ENCODE measurements at places on chromosomes 6 and 20. TPM values are rescaled to one million over a fixed set of nuclear protein-coding genes. Genes with fewer than 3 reads are reported as not detected.

Gene CPNE5
- 0.56 TPM for total RNA-seq

Gene MYT1
- total RNA-seq, result 1.2 TPM

Gene DNMT3B
- total RNA-seq, result 148 TPM

Gene BLTP3A
- 13.8 TPM for total RNA-seq

DNA sequence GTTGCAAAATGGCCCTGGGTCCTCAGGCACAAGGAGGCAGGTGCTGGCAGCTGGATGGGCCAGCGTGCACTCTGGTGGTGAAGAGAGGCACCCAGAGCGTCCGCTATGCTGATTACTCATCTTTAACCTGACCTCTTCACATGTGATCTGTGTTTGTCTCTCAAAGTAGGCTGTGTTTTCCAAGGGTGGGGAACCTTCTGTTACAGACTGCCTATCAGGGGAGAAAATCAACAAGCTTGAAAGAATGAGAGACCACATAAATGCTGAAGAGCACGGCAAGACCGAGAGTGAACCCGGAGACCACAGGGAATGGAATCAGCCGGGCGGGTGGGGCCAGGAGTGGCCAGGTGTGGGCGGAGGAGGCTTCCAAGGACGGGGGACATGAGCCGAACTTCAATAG lies 16.2 kb downstream of the BNIP5 start:
- no peak for DNase-seq

DNA sequence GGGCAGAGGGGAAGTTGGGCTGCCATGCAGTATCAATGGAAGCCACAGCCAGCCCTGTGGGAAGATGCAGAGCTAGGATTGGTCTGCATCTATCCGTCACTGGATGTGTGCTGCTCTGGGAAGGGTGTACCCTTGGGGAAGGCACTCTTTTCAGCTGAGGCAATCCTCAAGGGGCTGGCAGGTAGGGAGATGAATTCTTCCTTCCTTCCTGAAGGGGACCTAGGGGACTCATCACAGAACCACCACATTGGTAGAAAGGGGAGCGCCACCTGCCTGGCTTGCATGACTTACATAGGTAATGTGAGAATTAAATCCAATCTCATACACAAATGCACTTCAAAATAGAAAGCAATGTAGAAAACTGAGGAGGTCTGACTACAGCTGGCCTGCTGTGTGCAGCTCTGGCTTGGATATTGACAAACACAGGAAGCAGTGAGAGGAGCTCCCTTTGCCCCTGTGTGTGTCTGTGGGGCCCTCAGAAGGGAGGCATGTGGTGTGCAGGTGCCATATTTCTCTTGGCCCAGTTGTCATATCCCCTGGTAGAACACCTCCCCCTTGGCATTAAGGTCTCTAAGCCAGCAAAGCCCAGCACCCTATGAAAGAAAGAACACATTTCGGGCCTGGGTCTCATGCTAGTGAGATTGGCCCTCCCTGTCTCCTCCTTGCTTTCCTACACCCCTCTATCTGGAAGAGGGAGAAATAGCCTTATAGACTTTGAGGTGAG lies 260.3 kb upstream of the MOCS1 start:
- no peak for DNase-seq

DNA sequence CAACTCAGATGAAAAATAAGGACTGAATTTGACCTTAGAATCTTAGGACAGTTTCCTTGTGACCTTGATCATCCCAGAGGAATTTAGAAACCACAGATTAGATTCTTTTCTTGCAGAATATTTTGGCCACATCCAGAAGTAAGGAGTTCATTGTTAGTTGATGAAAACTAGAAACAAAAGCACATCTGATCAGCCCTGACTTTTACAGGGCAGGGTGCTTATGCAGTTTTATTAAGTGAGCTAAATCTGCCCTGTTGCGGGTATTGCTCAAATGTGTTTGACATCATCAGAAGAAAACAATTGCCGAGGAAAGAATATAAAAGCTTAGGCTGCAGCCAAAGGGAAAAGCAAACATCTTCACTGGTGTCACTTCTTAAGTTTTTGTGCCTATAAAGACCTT lies 100.8 kb downstream of the MTFR2 start:
- no peak for DNase-seq

- DNase-seq, result no peak
Observed at GRCh38 chr6:48817333-48818051, 645.6 kb downstream of the MMUT start.

- no peak for DNase-seq
Observed at GRCh38 chr6:170561555-170561954, 7.4 kb downstream of the TBP start.

All from neural progenitor cell (in vitro differentiated cells).